ENCODE measurements at places on chromosomes 4 and X.

DNA sequence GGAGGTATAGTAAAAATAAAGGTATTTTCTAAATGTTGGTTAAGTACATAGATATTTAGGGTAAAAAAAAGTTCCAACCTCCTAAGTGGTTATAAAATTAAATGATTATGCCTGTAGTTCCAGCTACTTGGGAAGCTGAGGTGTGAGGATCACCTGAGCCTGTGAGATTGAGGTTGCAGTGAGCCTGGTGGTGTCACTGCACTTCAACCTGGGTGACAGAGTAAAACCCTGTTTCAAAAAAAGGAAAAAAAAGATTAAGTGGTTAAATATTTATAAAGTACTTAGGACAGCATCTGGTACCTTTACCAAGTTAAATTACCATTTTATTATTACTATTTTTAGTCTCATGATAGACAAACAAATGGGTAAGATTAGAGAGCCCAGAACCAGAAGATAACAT is 1801.0 kb downstream of the C4orf33 start:
- no peak for DNase-seq

- DNase-seq = no peak
Observed at GRCh38 chr4:52648836-52649235, 10.3 kb downstream of the USP46 start.

GRCh38 chr4:56212774-56213173 is 174.5 kb downstream of the AASDH start:
- no peak for DNase-seq

GRCh38 chrX:55787063-55787462 is 69.5 kb downstream of the RRAGB start:
- DNase-seq = no peak

DNA sequence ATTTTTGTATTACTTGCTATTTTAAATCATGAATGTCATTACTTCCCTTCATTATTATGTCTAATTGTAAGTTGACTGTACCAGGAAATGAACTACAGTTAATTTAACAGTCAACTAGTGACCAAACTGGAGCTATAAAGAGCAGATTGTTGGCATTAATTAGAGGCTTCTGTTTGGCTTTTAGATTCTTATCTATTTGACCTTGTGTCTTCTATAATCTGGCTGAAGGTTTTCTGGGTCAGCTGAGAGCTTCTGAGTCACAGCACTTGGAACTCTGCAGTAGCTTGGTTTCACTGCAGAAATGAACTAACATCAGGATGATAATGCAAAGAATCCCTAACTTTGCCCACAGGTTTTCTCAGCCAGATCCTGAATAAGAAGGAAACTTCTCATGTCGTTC is 169.2 kb upstream of the LEF1 start:
- no peak for DNase-seq

- DNase-seq = peak; percentile 71
Observed at GRCh38 chr4:189792924-189793618, 147.6 kb upstream of the FRG1 start.

- DNase-seq = no peak
Observed at GRCh38 chrX:11272290-11272689, 20.9 kb upstream of the AMELX start.

DNA sequence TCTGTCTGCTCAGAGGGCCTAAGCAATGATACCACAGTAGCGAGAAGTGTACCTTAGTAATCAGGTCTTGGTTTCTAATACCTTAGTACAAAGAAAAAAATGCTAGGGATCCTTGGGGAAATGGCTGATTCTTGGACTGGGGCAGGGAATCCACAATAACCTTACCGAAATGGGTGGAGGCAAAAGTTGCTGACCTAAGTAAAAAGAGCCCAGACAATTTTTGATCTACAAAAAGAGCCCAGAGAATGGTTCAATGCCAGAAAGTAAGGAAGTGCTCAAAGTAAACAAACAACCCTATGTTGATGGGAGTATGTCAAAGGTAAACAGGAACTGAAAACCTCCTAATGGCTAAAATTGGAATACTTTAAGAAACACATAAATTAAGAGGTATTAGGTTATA is 130.1 kb upstream of the MAGEB18 start:
- no peak for DNase-seq

DNA sequence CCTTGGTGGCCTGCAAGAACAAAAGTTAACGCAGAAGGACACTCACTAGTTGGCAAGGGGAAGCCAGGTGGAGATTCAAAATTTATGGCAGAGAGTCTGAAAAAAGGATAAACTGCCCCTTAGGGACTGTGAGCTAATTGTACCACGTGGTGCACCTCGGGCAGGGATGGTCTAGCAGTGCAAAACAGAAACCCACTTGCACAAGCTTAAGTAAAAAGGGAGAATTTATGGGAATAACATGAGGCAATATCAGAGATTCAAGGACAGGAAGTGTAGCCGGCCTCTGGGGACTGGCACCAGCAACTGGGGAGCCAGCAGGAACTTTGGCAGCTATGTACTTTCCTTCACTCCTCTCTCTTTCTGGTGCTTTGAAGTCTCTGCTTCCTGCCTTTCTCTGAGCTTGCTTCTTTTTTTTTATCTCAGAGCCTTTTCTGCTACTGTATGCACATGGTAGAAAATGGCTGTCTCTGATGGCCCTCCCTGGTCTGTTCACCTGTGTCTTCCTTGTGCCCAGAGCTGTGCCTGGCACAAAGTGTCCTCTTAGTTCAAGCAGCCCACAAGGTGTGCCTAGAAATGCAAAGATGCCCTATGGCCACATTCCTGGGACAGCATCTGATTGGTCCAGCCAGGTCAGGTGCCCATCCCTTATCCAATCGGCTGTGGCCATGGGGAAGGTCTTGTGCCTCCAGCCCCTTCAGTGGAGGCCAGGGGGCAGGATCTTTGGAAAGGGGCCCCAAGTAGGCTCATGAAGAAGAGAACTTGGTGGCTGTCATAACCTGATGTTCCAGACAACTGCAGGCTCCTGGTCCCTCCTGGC is 114.8 kb upstream of the ATP6AP2 start:
- DNase-seq = no peak

- DNase-seq = no peak
Observed at GRCh38 chrX:135425026-135425965, 3.6 kb downstream of the SMIM10L2A start.

DNA sequence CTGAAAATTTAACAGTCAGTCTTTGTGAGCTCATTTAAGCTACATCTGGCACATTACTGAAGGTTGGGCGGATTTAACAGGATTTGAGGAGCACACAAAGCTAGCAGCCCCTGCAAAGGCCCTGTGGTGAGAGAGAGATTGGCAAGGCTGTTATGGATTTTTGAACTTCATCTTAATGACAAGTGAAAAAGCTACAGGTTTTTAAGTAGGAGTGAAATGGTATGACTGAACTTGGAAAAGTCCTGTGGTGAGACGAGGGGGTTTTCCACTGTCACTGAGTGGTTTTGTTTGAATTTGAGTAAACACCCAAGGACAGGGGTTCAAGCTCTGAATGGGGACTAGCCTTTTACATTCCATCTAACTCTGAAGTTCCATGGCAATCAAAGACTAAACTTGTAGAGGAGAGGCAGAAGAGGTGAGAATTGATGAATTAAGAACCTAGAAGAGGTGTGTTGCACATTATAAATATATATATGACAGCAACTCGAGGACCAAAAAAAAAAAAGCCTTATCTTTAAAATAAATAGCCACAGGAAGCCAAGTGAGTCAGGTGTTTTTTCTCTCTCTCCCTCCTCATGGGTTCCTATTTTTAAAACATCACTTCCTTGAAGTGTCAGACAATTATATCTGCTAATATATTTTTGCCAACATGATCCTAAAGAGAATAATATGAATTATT is 47.8 kb upstream of the CLNK start:
- no peak for DNase-seq

DNA sequence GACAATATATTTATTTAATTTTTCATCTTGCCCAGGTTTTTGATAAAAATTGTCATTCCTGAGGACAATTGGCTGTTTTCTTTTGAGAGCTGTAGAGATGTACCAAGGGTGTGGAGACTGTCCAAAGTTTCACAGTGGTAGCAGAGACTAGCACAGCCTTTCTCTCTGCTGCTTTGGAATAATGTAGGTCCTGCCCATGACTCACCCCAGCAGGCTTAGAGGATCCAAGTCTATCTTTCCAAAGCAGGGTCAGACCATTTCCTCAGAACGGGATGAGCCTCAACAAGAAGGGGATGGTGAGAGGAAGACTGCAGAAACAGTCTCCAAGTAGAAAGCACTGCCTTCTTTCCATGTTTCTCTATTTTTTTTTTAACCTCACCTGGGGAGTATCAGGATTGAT is 131.5 kb upstream of the RPL34 start:
- DNase-seq = no peak

GRCh38 chrX:153921511-153922446 is 4.3 kb downstream of the ARHGAP4 start:
- no peak for DNase-seq

GRCh38 chr4:158915683-158916241 is 146.9 kb downstream of the FNIP2 start:
- no peak for DNase-seq

- no peak for DNase-seq
Observed at GRCh38 chr4:53841711-53842110, 222.7 kb downstream of the CHIC2 start.

GRCh38 chrX:135009057-135009610 is 13.2 kb downstream of the RTL8B start:
- no peak for DNase-seq

DNA sequence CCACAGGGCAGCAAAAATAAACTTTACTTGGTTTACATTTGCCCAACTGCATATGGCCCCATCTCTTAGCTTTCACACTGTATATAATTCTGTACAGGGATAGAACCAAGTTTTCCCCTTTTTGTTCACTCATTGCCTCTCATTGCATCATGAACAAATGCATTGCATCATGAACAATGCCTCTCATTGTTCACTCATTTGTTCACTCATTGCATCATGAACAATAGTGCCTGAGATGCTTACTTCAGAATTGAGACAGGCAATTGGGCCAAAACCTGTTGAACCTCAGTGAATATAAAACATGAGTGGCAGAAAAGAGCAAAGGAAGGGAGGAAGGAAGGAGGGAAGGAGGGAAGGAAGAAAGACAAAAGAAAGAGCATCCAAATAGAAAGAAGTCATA is 98.2 kb downstream of the SOWAHB start:
- DNase-seq = no peak

DNA sequence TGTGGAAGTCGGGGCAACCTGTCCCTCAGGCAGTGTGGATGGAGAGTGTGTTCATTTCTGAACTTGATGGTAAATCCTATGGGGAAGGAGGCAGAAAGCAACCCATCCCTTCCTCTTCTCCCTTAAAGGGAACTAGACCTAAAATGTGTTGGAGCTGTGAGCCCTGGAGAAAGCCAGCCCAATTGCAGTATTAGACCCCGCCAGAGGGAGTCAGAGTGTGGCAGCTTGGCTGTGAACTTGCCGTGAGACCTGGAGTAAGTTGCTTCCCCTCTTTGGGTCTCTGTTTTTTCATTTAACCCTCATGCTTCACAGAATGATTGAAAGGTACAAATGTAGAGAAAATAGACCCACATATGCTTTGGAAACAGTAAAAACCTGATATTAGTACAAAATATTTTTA is 108.7 kb upstream of the PAK3 start:
- DNase-seq = no peak

GRCh38 chr4:87985097-87985886 is 9.8 kb downstream of the SPP1 start:
- DNase-seq = peak; percentile 24
